H9 (cell line): ENCODE measurements at places on chromosomes 4 and X. TPM values are rescaled to one million over a fixed set of nuclear protein-coding genes. Genes with fewer than 3 reads are reported as not detected.

Gene TASL
- not detected in 2 replicates for total RNA-seq

DNA sequence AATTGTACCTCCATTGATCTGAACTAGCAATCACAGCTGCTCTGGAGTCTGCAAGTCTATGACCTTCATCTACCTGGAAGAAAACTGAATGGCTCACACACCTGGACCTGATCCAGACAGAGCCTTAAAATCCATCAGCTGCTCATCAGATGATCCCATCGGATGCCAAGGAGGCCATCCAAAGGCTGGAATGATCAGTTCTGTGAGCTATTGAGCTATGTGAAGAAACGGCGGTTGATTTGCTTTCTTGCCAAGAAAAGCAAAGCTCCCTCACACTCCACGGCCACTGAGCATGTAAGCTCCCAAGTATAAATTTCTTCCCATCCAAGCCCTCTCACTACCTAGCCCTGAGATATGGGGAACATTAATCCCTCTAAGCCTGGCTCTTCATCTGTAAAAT is 63.1 kb downstream of the RELL1 start:
- no peak overlapping the region for H3K27ac ChIP-seq
- H3K4me1 ChIP-seq: no peaks in the 10 kb centered on the region; the same call in 1 of the 2 replicates
- H3K36me3 ChIP-seq: no peaks in the 10 kb centered on the region
- DNase-seq: no peak

DNA sequence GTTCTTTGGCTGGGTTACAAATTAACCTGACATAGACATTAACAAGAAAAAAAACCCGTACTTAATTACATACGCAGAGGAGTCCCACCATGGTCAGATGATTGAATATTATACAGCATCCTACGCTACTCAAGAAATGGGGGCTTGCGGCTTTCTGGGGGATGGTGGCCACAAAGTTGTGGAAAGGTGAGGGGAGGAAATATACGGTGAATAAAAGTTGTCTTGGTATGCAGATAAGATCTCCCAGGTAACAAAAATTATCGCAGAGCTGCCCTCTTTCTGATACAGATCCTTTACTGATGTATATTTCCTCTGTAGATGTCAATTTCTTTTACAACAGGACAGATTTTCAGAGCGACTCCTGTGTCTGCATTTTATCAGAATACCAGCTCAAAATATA is 890 bp downstream of the DCAF16 start:
- no peak overlapping the region for H3K27ac ChIP-seq
- no peaks in the 10 kb centered on the region for H3K27me3 ChIP-seq
- H3K4me1 ChIP-seq: peaks cover 2% of the 10 kb centered on the region; the same call in 1 of the 2 replicates

DNA sequence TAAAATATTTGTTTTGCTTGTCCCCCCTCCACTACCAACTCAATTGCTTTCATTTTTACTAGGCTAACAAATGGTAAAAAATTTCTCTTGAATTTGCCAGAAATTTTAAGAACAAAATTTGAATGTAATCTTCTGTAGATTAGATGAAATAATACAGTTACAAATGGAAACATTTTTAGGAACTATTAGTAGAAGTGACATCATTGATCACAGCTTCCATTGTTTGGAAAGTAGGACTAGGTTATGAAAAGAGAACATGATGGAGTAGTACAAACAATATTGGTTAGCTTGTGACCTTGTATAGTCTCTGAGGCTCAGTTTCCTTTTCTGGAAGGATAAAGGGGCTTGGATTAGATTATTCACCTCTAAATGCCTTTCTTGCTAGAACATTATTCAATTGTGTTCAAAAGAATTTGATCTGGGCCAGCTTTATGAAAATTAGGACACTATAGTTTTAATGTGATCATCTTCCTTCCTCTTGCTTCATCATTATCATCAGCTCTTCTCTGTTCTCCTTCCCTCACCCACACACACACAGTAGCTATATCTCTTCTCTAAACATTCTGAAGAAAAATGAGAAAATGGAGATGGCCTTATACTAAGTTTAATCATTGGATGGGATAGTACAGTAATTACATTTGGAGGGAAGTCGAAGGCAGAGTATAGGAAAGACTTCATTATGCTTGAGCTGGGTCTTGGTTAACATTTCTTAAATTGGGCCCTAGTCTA is 9.9 kb downstream of the MTMR1 start:
- no peaks in the 10 kb centered on the region for H3K4me1 ChIP-seq
- no peak for DNase-seq
- no peaks in the 10 kb centered on the region for H3K27me3 ChIP-seq
- no peak overlapping the region for H3K27ac ChIP-seq
- peaks cover 3% of the 10 kb centered on the region for H3K36me3 ChIP-seq

Gene BRS3
- total RNA-seq: not detected in 2 replicates

- no peak for DNase-seq
- H3K27me3 ChIP-seq: no peaks in the 10 kb centered on the region
- no peak overlapping the region for H3K4me3 ChIP-seq
- H3K4me1 ChIP-seq: no peaks in the 10 kb centered on the region
Measured at GRCh38 chr4:23654791-23655190, 235.1 kb downstream of the PPARGC1A start.
